ENCODE measurements at places on chromosomes 2 and 18.

DNA sequence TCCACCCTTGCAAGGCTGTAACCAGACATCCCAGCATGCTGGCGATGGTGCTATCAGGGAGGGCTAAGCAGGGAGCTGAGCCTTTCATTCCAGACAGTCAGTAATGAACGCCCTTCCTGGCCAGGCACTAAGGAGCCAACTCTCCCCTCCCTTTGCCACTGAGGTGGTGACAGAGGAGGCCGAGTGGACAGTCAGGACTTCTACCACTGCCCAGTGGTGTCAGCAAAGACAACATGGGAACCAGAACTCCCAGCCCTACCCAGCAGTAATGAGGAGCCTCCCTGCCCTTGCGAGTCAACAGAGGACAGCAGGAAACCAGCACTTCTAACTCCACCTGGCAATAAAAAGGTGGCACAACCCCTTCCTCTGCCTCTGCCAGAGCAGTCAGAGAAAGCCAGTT is 68.6 kb downstream of the ZAP70 start:
- DNase-seq = no peak

DNA sequence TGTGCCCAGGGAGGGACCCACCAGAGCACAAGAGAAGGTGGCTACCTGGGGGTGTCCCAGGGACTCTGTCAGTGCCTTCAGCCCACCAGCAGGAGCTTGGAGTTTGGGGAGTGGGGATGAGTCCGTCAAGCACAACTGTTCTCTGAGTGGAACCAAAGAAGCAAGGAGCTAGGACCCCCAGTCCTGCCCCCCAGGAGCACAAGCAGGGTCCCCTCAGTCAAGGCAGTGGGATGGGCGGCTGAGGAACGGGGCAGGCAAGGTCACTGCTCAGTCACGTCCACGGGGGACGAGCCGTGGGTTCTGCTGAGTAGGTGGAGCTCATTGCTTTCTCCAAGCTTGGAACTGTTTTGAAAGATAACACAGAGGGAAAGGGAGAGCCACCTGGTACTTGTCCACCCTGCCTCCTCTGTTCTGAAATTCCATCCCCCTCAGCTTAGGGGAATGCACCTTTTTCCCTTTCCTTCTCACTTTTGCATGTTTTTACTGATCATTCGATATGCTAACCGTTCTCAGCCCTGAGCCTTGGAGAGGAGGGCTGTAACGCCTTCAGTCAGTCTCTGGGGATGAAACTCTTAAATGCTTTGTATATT is 14.0 kb downstream of the ITM2C start:
- no peak for DNase-seq

GRCh38 chr2:205679410-205680009 is 2.8 kb upstream of the NRP2 start:
- no peak for DNase-seq

DNA sequence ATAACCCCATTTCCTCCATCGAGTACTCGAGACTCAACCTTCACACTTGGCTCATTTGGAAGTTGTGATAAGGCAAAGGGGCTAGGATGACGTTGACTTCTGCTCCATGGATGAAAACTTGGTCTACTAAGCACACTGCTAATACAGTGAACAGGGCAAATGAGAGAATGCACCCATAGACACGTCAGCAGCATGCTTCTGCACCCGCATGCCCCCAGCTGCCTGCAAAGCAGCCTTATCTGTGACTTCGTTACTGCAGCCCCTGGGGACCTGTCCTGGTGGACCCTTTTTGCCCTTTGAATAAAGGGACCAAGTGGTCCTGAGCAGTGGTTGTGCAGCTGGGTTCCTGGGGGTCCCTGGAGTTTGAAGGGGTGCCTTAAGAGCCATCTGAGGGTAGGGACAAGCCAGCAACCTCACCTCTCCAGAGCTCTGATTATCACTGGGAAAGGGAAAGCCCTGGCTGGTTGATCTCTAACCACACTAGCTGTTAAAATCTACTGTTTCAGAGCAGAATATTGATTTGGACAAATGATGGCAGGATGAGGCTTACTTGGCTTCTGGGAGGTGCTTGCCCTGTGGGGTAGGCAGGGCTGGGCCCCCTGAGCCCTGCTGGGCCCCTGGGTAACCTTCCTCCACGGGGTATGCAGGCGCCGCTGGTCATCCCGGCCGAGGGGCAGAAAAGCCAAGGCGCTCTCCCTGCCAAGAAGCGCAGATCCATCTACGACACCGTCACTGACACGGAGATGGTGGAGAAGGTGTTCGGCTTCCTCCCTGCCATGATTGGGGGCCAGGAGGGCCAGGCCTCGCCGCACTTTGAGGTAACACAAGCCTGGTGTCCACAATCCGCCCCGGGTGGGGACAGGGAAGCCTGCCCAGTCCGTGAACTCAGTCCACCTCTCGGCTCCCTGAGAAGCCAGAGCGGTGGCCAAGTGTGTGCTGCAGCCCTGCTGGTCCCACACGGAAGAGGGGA is 37.6 kb upstream of the GPR17 start:
- DNase-seq = no peak

DNA sequence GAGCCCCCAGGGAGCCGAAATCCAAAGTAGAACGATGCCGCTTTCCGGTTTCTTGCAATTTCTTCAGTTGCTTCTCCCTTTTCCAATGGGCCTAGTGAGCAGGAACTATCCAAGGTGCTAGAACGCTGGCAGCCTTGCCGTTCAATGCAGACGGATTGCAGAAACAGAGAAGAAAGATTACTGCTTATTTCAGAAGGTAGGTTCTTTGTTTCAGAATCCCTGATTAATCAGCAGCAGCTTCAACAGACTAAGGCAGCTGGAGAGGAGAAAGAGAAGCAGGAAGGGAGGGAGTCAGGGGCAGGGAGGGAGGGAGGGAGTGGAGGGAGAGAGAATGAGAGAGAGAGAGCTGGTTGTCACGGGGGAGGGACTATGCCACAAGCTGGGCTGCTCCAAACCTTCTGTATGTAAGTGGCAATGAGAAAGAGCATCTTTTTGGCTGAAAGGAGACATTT is 576 bp downstream of the NYAP2 start:
- peak; percentile 77 for DNase-seq

- peak; percentile 37 for DNase-seq
These were observed at the start of gene ITGA4 for GRCh38 chr2:181457121-181457740. Gene ITGA4, plus strand, starts transcription at chr2:181457386. Its CDS starts 269 bp downstream, at chr2:181457655.

- no peak for DNase-seq
These were observed 1.8 kb upstream of the HDAC4 start for GRCh38 chr2:239402666-239403065.

DNA sequence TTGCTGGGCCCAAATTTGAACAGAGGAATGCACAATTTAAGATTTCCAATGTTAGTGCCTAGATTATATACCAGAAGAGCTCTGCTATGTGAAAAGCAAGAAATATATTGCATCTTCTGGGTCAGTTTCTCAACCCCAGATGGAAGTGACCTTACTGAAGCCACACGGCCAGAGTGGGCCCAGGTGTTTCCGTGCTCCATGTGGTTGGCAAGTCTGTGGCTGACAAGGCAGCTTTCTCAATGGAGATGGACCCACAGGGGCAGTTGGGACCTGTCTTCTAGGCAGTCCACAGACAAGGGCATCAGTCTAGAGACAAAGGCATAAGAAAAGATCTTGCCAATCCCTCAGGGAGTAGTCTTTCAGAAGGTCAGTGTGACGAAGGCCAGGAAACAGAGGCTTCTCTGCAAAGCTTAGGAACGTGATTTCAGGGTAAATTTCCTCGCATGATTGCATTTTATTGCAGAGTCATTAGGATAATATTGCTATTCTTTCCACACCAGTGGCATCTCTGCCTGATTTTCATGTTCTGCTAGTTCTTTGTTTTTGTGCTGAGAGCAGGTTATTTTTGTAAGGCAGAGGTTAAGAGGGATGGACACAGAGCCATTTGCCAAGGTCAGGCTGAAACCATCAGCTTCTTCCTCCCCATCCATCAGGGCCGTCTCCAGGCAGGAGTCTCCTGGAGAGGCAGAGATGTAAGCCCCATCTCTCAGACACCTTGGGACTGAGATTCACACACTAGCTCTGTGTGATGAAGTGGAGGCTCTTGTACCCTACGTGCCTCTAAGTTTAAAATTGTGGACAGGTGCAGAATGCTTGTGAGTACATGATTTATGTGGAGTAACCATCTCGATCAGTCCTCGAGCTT is 202.1 kb downstream of the ANKRD30B start:
- no peak for DNase-seq

- DNase-seq = peak; percentile 36
These were observed 295.4 kb downstream of the CELF4 start for GRCh38 chr18:37270038-37270665.

- peak; percentile 74 for DNase-seq
These were observed 191.0 kb downstream of the GRB14 start for GRCh38 chr2:164430166-164430783.

DNA sequence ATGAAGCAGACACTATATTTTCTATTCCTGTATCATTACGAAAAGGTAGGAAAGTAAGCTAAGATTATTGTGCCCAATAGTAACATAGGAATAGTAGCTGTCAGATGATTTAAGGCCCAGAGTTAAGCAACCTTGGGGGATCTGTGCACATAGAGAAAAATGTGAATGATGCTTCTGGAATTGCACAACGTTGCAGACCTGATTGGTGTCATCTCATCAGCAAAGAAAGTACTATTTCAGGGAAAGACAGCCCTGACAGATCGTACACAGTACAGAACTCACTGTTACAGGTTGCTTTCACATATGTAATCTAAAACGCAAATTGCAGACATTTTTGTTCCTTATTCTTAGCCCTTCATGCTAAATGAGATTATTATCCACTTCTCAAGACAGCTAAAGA is 535.9 kb downstream of the TRIB2 start:
- no peak for DNase-seq

- no peak for DNase-seq
These were observed 7.7 kb upstream of the AMMECR1L start for GRCh38 chr2:127893494-127893893.

DNA sequence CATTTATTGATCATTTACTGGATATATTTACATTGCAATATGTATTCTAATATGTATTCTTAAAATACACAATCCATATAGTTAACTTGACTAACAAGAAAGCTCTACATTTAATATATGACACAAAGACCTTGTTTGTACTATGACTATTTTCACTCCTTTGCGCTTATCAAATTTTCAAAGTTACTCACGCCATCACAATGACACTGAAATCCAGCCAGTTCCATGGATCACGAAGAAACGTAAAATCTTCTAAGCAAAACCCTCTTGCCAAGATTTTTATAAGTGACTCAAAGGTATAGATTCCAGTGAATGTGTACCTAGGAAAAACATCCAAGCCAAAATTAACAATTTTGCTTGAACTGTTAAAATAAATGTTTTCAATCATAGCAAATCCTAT is 39.6 kb downstream of the SCN3A start:
- no peak for DNase-seq

GRCh38 chr2:174901075-174901474 is 104.1 kb downstream of the CHN1 start:
- peak; percentile 23 for DNase-seq

DNA sequence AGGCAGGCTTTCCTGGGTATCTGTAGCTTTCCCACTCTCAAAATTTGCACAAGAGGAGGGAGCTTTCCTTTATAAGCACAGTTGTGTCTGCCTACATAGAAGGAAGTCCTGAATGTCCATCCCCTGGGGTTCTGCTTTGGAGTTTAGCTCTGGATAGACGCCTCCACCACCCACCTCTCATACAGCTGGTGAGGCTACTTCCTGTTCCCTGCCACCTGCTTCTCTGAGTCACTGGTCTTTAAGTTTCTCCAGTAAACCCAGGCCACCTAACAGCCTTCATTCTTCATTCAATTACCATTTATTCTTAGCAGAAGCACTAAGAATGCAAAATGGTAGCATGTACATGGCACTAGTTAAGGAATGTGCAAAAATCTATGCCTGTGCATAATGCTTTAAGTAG is 407.8 kb downstream of the CDH2 start:
- no peak for DNase-seq

DNA sequence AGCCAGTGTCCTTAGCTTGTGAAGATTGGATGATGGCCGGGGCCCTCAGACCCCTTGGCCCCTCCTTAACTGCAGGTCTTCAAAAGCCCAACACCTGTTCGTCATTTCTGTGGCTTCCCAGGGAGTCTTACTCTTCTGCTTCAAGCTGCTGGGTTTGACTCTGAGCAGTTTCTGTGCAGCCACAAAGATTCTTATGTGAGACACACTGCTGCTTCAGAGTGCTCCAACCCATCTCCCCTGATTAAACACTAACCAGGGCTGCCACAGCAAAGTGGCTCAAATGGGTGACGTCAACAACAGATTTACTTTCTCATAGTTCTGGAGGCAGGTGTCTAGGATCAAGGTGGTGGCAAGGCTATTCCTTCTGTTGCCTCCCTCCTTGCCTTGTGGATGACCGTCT is 40.8 kb downstream of the TSN start:
- no peak for DNase-seq

- no peak for DNase-seq
These were observed 34.1 kb downstream of the ITGB6 start for GRCh38 chr2:160165996-160166395.

- DNase-seq = no peak
These were observed 39.1 kb upstream of the STK39 start for GRCh38 chr2:168286535-168286934.

DNA sequence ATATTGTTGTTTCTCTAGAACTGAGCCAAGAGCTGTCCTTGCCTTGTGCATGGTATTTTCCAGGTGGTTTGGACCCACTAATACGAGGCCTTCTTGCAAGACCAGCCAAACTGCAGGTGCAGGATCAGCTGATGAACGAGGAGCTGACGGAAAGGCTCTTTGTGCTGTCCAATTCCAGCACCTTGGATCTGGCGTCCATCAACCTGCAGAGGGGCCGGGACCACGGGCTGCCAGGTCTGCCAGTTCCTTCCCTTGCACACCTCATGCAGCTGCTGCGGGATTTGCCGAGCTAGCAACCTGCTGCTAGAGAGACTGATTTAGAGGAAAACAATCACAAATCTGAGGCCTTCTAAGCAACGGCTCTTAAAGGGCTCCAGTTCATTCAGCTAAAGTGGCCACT is 74.5 kb downstream of the TPO start:
- DNase-seq = no peak

DNA sequence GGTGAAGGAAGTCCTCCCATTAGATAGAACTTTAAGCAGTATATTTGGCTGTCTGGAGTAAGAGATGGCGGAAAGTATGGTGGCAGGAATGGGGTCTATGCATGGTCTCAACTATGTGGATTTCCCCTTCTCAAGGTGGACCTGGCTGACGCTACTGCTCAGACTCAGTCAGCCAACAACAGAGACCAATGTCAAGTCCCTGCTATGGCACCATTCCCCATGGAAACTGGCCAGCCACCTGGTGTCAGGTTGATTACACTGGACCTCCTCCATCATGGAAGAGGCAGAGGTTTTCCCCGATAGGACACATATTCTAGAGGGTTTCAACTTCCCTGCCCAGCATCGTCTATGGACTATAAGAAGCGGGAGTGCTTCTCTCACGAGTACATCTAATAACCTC is 8.6 kb upstream of the FAHD2A start:
- no peak for DNase-seq

GRCh38 chr18:51168026-51168742 is 29.3 kb downstream of the MEX3C start:
- DNase-seq = no peak

DNA sequence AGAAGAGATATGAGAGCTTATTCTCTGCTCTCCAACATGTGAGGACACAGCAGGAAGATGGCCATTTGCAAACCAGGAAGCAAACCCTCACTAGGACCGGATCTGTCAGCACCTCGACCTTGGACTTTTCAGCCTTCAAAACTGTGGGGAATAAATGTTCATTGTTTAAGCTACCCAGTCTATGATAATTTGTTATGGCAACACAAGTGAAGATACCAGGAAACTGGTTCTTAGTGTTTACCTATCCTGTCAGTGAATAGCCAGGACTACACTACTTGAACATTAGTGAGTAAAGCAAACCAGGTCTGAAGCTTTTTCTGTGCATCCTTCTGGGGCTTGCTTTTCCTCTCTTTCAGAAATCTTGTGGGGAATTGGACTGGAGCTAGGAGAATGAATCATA is 44.4 kb upstream of the BARD1 start:
- no peak for DNase-seq
